Right renal pelvis (tissue), 4 donors: ENCODE measurements at places on chromosomes 2 and 18. TPM values are rescaled to one million over a fixed set of nuclear protein-coding genes. Genes with fewer than 3 reads are reported as not detected.

DNA sequence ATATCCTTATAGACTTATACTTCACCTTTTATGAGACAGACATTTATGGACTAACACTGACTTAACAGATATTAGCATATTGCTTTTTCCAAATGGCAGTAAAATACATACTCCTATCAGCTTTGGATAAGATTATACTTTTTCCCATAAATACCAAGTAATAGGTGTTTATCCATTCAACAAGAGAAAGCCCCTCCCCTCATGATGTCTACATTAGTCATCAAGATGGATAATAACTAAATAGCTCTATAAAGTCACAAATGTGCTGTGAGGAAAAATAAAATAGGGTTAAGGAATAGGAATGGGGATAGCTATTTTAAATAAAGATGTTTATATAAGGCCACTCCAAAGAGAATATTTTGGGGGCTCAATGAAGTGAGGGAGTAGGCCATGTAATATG, 39.4 kb downstream of the CSRNP3 start:
- DNase-seq, result no peak

- no peak for DNase-seq
These were observed 18.3 kb downstream of the NHEJ1 start for GRCh38 chr2:219142329-219142728.

GRCh38 chr2:225004597-225004996, 37.7 kb downstream of the DOCK10 start:
- no peak for DNase-seq

- no peak for DNase-seq
These were observed 83.3 kb upstream of the POMC start for GRCh38 chr2:25251422-25252273.

GRCh38 chr2:27243391-27244130, 19.3 kb downstream of the SLC30A3 start:
- no peak for DNase-seq

- no peak for DNase-seq
These were observed 96.9 kb downstream of the HNRNPLL start for GRCh38 chr2:38505779-38506178.

GRCh38 chr2:240629968-240630770, 4.9 kb downstream of the GPR35 start:
- no peak for DNase-seq

DNA sequence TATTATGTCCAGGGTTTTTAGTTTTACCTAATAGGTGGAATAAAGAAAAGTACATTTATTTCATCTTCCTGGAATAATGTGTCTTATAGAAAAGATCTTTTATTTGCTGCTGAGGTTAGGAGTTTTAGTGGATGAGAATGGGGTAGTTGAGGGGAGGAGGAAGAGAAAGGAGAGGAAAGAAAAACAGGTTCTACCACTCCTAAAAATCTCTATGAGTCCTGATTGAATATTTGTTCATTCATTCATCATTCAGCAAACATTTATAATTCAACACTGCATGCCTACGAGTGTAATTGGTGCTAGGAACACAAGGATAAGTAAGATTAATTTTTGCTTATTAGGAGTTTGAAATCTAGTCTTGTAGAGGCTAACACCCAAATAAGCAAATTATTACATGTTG, 45.2 kb upstream of the SLC4A10 start:
- DNase-seq, result no peak

DNA sequence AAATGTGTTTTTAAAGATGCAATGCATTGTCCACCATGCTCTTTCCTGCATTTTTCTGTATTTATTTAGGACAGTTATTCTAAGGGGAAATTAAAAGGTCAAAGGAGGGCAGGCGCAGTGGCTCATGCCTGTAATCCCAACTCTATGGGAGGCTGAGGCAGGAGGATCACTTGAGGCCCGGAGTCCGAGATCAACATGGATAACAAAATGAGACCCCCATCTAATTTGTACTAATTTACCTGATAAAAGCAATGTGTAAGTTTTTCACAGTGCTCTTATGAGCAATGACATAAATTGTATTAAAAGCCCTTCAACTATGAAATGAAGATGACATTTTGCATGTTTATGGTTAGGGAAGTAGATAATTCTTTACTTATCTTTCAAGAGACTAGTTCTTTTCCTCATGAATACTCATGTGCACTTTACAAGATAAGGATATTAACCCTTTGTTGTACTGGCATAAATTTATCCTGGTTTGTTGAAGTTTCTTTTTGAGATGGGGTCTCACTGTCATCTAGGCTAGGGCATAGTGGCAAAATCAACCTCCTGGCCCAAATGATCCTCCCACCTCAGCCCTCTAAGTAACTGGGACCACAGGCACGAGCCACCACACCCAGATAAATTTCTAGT, 9.7 kb downstream of the HSBP1L1 start:
- no peak for DNase-seq

CFC1 gene
- polyA plus RNA-seq, result not detected

SPDYA gene
- 1.7 TPM for polyA plus RNA-seq
